ENCODE measurements at places on chromosomes 5 and 9.

- DNase-seq = no peak
Observed at GRCh38 chr9:126435626-126436025, 109.0 kb downstream of the MVB12B start.

DNA sequence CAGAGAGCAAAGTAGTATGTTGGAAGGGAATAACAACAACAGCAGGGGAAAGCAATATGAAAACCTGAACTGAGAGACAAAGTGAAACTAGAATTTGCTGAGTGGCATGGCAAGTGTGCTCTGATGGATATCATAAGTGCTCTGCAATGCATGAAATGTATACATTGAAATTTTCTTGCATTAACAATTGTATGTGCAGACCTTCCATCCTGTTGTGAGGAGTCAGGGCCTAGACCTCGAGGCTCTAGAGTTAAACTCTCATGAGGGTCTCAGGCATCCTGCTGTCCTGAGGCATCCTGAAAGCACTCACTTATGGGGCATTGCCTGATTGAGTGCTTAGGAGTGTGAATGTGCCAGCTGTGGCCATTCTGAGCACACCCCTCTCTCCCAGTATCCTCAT is 1.1 kb downstream of the ECM2 start:
- DNase-seq = no peak

DNA sequence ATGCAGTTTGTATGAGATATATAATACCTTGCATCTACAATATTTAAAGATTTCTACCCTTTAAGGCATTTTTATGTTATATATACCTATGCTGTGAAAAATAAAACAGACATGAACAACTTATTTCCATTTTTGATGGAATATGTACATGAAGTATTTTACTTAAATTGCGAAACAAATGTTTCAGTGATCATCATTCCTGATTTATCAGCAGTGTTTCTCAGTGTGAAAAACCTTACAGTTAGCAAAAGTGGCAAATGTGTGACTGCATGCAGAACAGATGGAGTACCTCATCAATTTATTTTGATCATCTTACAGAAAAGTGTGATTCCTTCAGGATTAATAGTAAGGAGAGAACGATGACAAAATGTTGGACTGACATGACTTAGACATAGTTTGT is 43.1 kb downstream of the PRR16 start:
- no peak for DNase-seq

DNA sequence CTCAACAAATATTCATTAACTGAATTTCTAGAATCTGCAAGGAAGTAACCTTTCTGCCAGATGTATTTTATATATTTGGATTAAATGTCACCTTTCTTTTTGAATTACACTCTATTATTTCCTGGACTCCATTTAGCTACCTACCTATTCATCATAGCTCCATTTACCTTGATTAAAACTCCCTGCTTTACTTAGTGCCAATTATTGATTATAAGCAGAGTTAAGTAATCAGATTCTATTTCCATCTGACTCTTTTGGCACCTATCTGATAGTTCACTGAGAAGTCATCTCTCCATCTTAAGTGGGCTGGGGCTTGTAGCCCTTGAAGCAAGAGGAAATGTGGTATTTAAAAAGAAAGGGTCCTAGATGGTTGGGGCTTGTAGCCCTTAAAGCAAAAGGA is 88.6 kb downstream of the TRPM3 start:
- no peak for DNase-seq

GRCh38 chr5:119578937-119579336 is 50.4 kb upstream of the FAM170A start:
- DNase-seq = no peak

DNA sequence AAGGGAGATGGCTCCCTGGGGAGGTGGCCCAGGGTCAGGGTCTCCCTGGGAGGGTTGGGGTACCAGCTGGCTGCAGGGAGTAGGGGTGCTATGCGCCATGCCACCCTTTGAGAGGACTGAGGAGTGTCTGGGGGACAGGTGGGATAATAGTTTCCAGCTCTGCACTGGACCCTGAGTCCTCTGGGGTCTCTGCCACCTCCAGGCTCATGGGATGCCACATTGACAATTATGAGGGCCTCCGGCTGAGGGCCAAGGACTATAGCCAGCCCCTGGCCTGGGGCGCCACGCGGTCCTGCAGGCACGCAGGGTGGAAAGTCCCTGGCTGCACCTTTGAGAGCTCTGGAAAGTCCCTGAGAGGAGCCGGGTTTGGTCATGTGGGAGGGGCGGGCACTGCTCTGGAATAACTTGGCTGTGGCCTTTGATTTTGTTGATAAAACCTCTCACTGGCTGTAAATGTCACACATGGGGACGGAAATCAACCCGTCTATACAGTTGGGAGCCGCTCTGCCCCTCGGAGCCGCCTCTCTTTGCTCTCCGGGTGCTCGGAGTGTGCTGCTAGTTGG is 16.0 kb downstream of the TRAF2 start:
- DNase-seq = no peak

DNA sequence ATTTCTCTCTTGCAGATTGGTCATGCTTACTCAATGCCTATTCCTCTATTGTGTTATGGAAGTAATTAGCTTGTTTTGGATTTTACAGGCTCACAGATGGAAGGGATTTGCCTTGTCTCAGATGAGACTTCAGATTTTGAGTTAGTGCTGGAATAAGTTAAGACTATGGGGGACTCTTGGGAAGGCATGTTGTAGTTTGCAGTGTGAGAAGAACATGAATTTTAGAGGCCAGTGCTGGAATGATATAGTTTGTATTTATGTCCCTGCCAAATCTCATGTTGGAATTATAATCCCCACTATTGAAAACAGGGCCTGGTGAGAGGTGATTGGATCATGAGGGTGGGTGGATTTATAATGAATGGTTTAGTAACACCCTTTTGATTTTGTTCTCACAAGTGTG is 6.1 kb upstream of the TUSC1 start:
- DNase-seq = no peak
